NCI-H1105 (cell line): ENCODE measurements at places on chromosomes 11 and 22.

DNA sequence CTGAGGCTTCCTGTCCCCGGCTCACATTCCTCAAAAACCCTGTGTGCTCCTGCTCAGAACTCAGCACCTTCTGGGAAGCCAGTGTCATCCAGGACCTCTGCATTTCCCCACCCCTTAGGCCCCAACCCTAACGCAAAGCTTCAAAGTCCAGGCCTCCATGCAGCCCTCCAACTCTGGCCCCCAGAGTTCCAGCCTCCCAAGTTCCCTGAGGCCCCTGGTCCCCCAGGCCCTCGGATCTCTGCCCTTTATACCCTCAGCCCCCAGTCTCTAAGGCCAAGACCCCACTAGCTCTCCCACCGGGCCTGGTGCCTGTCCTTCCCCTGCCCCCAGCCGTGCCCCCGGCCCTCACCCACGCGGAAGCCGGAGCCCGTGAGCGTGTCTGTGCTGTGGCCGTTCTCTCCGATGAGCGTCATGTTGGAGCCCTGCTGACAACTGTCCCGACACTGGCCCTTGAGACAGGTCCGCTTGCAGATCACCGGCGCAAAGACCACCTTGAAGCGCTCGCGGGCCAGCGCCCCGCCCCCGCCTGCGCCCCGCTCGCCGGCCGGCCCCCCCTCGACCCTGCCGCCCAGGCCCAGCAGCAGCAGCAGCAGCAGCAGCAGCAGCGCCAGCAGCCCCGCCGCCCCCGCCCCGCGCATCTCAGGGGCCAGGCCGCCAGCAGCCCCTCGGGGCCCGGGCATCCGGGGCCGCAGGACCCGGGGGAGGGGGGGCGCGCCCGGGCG lies 718 bp downstream of the LTBP3 start:
- no peak for DNase-seq

DNA sequence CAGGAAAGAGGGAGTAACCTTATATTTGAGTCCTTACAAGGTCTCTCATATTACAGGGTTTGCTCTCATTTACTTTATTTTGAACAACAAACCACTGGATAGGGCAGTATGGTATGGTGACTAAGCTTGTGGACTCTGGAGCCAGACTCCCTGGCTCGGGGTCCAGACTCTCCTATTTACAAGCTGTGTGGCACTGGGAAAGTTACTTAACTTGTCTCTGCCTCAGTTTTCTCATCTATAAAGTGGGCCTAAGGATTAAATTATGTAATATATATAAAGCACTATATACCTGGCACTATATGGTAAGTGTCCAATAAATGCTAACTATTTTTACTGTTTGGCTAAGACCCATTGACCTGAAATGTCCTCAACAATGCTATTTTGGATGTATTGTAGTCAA lies 1.7 kb upstream of the DCHS1 start:
- no peak for DNase-seq

- no peak for DNase-seq
Measured at GRCh38 chr11:62150887-62151736, 27.3 kb downstream of the INCENP start.

DNA sequence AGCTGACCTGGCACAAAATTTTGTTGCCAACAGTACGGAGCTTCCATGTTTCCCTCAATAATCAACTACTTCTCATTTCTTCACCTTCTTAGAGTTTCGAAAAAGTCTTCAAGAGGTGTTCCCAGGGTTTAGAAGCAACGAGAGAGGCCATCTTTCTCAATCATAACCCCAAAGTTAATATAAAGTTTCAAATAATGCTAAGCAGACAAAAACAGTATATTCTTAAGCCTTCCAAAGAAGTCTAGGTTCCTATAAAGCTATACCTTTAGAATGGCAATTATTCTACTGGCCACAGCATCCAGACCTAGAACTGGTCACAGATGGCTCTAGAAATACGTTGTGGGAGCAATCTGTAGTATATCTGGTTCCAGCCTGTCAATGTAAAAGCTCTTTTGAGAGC lies 16.9 kb downstream of the DDX6 start:
- DNase-seq = no peak

GRCh38 chr22:23678133-23678532 lies 12.7 kb upstream of the RGL4 start:
- DNase-seq = no peak

- no peak for DNase-seq
Measured at GRCh38 chr11:131207901-131208300, 162.5 kb upstream of the NTM start.

DNA sequence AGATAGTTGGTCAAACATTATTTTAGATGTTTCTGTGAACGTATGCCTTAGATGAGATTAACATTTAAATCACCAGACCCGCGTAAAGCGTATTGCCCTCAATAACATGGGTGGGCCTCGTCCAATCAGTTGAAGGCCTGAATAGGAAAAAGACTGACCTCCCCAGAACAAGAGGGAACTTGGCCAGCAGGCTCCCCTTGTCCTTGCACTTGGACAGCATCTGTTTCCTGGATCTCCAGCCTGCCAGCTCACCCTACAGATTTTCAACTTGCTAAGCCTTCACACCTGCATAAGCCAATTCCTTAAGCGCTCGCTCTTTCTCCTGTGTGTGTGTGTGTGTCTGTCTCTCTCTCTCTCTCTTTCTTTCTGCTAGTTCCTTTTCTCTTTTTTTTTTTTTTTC lies 8.2 kb downstream of the TOM1 start:
- no peak for DNase-seq

DNA sequence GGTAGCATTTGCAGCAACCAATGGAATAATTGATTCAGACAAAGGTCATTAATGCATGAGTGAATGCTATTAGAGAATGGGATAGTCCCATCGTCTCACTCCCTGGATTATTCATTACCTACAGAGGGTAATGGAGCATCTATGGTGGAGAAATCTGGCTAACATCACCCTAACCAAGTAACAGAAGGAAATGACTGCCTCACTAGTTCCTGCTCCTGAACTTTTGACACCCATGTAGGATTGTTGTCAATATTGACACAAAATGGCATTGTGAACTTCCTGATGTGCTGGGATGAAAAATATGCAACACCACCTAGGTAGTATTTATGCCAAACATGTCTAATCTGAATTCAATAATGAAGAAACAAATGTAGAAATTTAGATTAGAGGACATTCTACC lies 44.0 kb upstream of the KIRREL3 start:
- no peak for DNase-seq

DNA sequence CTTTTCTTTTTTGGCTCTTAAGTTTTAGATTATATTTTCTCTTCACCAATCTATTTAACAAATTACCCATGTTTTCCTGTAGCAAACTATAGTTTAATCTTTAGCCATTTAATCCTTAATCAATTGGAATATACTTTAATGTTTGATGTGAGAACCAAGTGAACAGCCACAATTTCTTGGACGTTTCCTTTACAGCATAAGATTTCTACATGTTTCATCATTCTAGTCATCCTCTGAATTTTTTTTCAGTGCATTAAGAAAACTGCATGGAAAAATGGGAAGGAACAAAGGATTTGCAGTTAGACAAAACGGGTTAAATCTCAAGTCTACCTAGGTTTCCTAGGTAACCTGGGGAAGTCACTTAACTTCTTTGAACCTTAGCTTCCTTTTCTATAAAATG lies 507.1 kb upstream of the CCDC90B start:
- DNase-seq = no peak

- DNase-seq = peak; percentile 18
Measured at GRCh38 chr22:40178417-40179409, 988 bp downstream of the TNRC6B start.

DNA sequence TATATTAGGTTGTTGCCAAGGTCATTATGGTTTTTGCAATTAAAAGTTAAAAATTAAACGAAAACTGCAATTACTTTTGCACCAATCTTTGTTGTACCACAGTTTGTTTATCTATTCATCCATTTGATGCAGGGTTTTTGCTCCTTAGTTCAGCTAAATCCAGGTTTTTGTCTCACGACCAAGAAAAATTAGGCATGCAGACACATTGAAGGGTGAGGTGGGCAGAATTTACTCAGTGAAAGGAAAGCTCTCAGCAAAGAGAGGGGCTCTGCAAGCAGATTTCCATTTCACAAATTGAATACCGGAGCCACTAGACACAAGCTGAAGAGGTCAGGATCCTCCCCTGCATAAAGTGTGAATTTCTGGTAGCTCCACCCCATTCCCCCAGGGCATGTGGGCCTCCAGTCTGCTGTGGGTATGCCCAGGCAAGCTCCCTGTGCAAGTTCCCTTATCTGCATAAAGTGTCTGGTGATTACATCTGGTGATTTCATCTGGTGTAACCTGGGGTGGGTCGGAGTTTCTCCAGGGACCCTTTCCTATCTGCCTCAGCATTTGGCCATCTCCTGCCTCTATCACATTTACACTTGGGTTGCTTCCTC lies 33.3 kb downstream of the APOL6 start:
- no peak for DNase-seq

DNA sequence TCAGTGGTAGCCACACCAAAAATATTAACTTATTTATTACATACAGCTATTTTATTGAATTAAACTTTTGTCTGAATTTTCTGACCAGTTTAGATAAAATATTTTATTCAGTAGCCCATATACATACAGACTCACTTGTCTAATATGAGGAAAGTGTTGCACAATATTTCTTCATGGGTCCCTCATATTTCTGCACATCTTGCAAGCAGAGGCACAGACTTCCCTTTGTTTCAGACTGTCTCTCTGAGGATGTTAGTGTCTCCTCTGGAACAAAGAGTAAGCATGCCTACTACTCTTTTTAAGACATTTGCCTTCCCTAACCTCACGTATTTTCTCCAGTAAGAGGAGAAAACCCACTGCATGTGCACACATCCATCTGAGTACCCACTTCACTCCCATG lies 81.2 kb downstream of the OR5AK2 start:
- no peak for DNase-seq

DNA sequence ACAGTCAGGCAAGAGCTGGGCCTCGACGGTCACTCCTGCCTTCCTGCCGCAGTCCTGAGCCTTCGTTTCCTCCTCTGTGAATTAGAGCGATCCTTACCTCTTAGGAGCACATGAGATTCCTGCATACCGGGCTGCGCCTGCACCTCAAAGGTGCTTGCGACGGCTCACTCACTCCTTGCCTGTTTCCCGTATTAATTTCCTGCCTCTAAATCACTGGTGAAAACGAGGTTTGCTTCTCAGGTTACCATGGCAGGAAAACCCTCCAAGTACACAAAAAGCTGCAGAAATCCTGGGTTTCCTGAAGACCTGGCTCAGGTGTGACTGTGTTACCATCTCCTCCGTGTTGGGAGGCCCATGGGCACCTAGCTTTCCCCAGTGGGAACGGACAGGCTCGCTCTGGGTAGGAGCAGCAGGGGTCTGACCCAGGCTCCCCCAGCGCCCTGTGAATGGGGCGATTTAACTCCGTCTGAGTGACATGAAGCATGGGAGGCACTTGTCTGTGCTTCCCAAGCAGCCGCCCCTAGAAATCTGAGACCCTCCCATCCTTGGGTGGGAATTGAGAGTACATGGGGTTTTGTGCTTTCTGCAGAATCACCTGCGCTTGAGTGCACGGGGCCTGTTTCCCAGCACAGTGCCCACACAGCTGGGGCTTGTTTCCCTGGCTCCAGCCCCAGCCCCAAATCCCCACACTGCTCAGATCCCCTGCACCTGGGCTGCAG lies 64.8 kb downstream of the PHF21B start:
- no peak for DNase-seq

DNA sequence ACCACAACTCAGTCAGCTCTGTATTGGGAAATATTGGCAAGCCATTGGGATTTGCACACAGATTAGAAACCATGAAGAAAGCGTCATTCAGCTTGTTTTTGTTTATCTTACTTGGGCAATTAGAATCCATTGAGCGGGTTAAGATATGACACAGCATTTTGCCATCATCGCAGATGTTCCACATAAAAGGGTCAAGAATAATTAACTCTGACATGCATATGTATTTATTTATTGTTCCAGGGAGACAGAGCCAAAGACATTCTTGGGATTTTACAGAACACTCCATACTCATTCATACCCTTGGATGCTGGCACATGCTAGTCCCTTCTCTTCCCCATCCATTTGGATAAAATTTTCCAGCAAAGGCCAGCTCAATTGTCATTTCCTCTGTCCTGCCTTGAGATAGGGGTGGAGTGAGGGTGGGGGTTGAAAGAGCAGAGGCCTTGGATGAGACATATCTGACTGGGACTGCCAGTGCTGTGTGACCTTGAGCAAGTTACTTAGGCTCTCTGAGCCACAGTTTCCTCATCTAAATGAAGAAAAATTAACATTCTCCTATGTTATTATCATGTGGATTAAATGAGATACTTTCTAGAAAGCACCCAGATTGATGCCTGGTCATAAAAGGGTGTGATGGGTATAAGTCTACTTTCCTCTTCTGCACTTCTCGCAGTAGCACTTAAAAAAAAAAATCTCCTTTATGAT lies 179.7 kb downstream of the RRAS2 start:
- DNase-seq = peak; percentile 90

DNA sequence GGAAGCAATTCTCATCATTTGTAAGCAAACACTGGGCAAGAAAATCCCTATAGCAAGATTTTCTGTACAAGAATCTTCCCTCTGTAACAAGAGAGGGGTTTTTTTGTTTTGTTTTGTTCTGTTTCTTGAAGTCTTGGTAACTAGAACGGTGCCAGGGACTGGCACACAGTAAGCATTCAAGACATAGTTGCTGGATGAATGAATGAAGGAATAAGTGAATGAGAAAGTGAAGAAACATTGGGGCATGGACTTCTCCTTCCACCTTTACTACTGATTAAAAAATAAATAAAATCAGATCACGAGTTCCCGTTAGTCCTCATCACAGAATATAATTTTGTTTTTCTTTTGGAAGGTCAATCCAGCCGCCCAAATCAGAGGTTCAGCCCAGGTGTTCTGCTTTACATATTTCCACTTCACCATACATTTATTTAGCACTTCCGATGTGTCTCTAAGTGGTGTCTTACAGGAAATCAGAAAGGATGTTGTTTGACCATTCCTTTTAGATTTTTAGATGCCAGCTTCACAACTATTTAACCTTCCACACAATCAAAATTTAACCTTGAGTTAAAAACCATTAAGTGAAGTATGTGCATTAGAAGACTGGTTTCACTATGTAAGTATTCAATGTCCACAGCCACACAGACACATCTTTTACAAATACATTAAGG lies 281.2 kb downstream of the CADM1 start:
- no peak for DNase-seq

DNA sequence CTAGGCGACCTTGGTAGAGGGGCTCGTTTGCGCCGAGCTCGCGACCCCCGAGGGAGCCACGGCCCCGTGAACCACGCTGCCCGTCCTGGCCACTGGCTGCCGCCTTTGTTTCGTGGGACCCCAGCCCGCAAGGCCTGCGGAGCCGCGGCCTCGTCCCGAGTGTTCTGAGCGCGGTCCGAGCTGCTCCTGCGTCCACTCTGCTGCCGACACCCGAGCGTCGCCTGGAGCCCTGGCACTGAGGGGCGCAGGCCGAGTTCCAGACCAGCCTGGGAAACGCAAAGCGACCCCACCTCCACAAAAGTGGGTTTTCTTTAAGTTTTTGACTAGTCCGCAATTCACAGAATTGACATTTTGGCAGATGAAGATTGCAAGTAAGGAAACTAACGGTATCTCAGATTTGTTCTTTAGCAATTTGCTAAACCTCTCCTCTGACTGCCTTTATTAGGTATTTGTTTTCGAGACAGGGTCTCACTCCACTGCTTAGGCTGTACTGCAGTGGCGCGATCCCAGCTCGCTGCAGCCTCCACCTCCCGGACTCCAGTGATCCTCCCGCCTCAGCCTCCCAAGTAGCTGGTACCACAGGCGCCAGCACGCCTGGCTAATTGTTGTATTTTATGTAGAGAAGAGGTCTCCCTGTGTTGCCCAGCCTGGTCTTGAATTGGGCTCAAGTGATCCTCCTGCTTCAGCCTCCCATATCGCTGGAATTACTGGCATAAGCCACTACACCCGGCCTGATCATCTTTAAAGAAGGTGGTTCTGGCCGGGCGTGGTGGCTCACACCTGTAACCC lies 879 bp upstream of the RNH1 start:
- no peak for DNase-seq

GRCh38 chr11:95593111-95593510 lies 196.5 kb downstream of the FAM76B start:
- no peak for DNase-seq
